ENCODE measurements at places on chromosomes 5 and 9. TPM values are rescaled to one million over a fixed set of nuclear protein-coding genes. Genes with fewer than 3 reads are reported as not detected.

- no peak for DNase-seq
These were observed 261.1 kb upstream of the IRX4 start for GRCh38 chr5:2143646-2144353.

DNA sequence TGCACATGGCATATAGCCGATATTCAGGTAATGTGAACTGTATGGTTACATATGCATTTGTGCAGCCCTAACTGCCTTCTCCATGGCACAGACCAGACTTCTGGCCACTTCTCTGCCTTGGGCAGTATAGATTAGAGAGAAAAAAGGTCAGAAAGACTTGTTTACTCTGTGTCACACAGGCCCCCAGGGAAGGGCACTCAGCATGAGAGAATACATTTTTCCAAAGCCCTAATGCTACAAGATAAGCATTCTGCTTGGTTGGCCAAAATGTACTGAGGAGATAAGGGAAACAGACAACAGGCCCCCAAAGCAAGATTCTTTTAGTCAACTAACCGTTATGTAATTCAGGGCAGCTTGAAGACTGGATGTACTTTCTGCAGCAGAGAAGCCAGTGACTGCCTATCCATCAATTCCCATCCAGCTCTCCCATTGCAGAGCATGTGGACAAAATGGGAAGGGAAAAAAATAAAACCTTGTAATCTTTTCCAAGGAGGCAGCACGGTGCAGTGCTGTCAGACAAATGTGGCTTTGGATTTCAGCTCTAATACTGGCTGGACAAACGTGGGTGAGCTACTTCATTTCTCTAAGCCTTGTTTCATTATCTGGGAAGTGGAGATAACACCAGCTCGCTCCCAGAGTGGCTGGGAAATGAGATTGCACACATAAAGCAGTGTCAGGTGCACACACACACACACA, 205.9 kb downstream of the NSG2 start:
- DNase-seq, result no peak

- DNase-seq, result no peak
These were observed 32.9 kb upstream of the PDE8B start for GRCh38 chr5:77177576-77177975.

DNA sequence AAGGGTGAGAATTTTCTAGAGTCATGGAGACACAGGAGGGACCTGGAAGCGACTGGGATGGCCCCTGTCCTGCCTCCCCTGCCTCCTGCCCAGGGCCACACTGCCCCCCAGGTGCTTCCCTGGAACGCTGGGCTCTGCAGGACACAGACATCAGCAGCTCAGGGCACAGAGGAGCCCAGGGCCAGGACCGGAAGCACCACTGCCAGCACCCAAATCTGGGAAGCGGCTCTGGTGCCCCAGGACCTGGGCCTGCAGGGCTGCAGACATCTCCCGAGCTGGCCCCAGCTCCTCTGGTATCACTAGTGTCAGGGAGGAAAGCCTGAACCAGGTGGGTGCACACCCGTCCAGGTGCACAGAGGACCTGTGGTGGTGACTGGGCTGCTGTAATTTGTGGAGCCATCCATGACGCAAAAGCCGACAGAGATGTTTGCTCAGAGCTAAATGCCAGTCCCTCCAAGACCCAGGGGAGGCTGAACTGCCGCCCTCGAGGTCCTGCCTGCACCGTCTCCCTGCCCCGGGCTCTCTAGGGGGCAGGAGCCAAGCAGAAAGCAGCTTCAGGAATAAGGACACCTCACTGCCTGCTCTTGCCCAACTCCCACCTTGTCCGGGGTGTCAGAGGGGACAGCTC, 46.0 kb upstream of the SIMC1 start:
- no peak for DNase-seq

DNA sequence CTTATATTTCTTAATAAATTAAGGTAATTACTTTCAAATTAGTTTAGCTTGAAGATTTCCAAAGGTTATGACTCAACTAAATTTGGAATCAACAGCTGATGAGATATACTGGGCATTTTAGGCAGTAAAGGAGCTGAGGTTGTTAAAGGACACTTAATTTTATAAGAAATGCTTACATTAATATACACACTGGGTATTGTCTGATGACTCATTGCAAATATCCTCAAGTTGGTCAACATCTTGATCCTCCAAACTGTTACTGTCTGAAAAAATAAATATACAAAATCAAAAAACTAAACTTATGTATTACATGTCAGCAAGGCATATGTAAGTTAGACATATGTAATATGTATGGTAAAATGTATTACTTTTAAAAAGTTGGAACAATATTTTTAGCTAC, 3.4 kb downstream of the GFM2 start:
- DNase-seq, result no peak

GRCh38 chr9:22044583-22044982, 35.5 kb upstream of the CDKN2B start:
- no peak for DNase-seq

DNA sequence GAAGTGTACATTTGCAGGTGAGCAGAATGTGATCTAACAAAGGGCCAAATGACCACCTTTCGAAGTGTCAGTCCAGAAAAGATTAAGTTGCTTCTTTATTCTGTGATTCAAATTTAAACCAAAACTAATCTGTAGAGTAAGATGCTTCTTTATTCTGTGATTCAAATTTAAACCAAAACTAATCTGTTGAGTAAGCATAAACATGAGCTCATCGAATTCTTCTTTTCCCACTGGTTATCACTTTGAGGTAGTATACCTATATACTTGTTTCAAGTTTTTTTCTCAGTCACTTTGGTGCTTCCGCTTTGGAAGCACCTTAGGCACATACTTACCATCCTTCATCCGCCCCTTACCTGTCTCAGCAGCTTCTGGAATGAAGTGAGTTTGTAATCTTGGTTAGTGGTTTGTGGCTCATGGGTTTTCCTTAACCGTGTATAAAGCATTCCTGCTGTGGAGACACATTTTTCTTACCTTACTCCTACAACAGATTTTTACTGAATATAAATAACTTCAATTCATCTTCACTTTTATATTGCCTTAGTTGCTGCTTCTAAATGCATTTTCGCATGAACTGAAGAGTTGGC, 40.7 kb upstream of the CTXN3 start:
- DNase-seq, result no peak

- no peak for DNase-seq
These were observed 213.5 kb downstream of the GLIS3 start for GRCh38 chr9:4086119-4087090.

Gene UBAC1
- total RNA-seq, result 16.4 TPM

Gene STPG3
- not detected for total RNA-seq

Gene ANKRD31
- total RNA-seq, result 0.08 TPM

Gene JAK2
- total RNA-seq, result 8.3 TPM

Gene KCNV2
- not detected for total RNA-seq

Gene IL7R
- total RNA-seq, result 5.4 TPM

Gene IZUMO3
- total RNA-seq, result not detected

Data from liver (tissue), 10 donors.